NCI-H774 (cell line): ENCODE measurements at places on chromosomes 11 and 22.

DNA sequence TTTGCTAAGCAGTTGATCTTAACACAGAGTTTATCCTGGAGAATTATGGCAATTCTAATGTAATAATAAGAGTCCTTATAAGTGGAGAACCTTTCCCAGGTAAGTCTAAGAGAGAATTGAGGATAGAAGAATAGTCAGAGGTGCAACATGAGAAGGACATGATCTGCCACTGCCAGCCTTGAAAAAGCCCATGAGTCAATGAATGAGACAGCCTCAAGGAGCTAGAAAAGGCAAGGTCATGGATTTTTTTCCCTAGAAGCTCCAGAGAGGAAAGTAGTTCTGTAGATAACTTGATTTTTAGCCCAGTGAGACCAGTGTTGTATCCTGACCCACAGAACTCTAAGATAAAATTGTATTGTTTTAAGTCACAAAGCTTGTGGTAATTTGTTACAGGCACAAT lies 16.9 kb downstream of the MS4A6A start:
- no peak for DNase-seq

DNA sequence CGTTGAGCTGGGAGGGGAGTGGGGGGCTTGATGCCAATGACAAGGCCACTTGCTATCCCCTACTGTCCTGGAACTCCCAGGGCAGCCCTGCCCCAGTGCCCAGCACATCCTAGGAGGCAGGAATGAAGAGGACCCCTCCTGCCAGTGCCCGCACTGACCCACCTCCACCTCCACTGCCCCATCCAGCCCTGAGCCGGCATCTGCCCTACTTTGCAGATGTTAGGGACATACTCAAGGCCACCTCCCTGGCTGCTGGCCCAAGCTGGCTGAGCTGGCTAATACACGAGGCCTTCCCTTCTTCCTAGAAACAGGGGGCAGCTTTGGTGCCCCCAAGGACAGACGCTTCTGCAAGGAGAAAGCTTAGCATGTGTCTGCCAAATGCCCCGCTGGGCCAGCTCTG lies 10.8 kb downstream of the DHCR7 start:
- DNase-seq = no peak

- DNase-seq = no peak
Observed at GRCh38 chr11:42552786-42553185, 759.0 kb upstream of the API5 start.

DNA sequence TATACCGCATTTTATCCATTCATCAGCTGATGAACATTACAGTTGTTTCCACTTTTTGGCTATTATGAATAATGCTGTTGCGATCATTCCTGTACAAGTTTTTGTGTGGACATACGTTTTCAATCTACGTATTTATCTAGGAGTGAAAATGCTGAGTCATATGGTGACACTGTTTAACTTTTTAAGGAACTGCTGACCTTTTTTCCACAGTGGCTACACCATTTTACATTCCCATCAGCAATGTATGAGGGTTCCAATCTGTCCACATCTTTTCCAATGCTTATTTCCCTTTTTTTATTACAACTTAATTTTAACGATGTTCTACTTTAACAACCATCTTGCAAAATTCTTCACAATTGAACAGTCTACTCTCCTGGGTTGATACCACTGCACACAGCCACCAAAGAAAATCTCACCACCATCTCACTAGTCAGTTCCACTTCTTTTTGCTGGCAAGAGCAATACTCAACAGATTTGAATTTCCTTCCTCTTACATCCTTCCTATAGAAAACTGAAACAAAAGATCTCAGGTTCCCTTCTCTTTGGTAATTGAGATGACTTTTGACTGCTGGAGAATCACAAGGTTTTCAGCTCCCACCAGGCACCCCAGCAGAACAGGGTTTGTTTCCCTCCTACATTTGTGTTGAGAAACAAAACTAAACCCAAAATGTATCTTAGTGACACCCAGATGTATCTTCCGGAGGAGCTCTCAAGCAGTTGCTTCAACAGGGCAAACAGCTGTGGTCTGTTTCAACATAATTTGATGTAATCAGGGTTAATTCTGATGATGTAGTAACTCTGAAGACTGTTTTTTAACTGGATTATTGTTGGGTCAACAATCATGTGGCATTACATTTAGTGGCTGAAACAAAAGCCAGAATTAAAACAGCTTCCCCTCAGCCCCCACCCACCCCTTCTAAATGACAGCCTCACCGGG lies 7.0 kb upstream of the GAB2 start:
- no peak for DNase-seq

DNA sequence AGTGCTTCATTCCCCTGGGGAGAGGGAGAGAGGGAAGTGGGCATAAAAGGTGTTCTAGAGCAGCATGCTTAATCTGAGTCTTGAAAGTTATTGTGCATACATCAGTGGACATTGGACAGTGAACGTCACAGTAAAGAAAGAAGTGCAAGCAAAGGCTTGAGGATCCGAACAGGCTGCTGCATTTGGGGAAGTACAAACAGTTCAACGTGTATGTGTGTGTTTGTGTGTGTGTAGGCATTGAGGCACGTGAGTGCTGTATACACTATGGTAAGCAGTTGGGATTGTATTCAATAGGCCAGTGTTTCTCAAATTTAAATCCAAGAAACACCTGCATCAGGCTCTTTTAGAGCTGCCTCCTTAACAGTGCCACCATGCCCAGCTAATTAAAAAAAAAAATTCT lies 10.4 kb upstream of the EIF3M start:
- no peak for DNase-seq

DNA sequence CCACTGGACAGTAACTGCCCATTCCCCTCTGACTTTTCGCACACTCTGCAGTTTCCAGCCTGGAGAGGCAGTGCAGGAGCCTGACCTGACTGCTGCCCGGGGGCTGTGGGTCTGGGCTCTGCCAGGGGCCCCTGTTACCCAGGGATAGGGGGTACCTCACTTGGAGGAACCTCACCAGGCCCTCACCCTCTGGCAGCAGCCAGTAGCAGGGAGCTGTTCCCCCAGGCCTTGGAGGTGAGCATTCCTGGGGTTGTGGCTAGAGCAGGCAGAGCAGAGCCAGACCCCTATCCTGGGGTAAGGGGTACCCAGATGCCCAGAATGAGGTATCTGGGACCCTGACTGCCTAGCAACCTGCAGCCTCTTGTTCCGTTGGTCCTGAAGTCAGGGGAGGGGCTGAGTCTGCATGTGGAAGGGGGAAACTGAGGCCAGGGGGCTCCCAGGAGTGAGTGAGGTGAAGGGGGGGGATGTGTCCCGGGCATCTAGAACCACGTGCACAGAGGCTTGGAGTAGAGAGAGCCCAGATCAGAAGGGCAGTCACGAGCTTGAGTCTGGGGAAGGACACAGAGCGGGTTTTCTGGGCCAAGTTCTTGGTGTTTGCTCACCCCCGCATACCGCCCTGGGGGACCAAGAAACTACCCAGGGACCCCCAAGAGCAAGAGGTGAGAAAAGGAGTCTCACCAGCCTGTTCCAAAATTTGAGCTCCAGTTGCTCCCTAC lies 43.9 kb upstream of the ACCSL start:
- no peak for DNase-seq

DNA sequence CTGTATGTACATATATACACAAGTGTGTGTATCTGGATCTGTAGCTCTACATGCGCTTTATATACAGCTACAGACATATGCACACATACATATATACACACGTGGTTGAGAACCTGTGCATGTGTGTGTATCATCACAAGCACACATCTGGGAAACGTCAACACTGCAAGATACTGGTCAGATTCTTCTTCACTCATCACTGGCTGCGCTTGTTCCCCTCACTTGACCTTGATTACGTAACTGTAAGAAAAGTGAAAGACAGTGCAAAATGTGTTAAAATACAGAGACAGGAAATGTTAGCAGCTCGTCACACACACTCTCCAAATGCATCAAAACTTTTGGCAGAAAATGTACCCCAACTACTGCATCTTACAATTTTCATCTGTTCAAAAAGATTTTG lies 51.9 kb upstream of the MN1 start:
- no peak for DNase-seq

GRCh38 chr11:96393753-96394348 lies 4.0 kb downstream of the JRKL start:
- peak; percentile 21 for DNase-seq

DNA sequence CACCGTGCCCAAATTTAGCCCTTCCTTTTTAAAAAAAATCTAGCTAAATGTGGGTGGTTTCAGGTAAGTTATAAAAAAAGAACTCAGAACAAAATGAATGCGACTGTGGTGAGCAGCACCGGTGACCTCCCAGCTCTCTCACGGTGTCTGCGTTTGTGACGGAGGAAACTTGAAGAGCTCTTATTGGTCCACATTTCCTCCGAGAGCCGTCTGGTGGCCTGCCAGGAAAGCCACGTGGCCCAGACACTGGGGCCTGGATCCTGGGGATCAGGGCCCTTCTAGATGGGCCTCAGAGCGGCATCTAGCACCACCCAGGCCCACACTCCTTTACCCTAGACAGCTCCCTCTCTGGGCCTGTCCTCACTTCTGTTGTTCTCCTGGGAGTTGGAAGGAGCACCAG lies 39.5 kb downstream of the B3GAT1 start:
- no peak for DNase-seq

- no peak for DNase-seq
Observed at GRCh38 chr11:35150454-35150853, 11.5 kb downstream of the CD44 start.

DNA sequence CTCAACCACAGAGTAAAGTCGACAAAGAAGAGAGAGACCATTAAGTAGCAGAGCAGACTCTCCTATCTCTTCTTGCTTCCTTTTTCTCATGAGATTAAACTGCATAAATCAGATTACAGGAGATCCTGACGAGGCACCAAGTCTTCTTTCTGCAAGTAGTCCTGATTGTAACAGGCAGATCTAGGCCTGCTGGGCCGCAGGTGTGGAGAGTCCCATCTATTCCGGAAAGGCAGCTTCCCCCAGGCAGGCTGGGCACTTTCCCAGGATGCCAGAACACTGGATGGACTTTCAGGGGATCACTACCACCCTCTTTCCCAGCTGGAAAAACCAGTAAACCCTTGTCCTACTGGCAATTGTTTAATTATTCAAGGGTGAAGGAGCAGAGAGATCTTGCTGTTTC lies 173.0 kb upstream of the CADM1 start:
- DNase-seq = no peak
